ENCODE measurements at places on chromosomes 2 and 18.

DNA sequence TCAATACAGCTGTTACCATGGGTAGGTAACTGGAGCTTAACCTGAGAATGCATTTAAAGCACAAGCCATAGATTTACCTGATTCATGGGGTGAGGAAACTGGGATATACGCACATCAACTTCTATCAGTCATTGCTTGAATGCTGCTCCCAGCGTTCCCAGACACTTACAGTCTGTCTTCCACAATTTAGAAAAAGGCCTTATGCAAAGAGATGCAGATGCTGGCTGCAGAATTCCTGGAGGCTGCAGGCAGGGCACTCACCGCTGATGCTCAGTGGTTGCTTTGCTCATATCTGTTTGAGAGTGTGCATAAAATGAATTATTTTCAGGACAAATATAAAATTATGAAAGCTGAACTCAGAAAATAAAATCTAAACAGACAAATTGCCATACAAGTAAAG, 950.7 kb upstream of the PIK3C3 start:
- no peak for DNase-seq

GRCh38 chr2:69143748-69144360, 130.9 kb downstream of the ANTXR1 start:
- DNase-seq, result no peak

DNA sequence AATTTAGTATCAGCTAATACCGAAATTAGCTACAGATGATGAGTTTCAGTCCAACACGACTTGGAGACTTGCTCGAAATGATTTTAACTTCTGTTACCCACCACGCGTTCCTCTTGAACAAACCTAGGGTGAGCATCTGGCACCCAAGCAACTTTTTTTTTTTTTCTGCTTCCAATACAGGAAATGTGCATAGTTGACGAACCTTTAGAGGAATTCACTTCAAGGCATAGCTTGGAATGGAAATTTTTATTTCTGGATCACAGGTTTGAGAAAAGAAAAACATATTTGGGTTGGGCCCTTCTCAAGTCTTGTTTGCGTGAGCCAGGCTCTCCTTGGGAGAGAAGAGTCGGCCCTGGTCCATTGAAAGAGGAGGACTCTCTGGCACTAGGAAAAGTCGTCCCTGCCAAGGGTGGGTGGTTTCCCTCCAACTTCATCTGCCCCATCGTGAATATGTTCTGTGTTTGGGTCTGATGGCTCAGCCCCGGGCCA, 37.4 kb upstream of the RPL31 start:
- no peak for DNase-seq

DNA sequence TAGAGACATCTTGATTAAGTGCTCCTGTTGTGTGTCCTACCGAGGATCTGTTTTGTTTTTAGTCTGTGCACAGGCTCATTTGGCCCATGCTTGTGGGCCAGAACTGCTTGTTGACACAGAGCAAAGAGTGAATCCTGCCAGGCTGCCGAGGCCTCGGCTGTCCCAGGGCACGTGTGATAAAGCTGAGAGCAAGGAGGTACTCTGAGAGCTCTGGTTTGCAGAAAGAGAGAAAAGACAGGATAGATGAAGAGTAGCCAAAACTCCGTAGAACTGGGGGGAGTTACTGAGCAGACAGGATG, 175.1 kb downstream of the FAM210A start:
- DNase-seq, result peak; percentile 43

GRCh38 chr2:122660786-122661634, 905.6 kb downstream of the TSN start:
- no peak for DNase-seq

Measured in heart right ventricle (tissue), 16 donors.